ENCODE measurements at places on chromosomes 11 and 22. TPM values are rescaled to one million over a fixed set of nuclear protein-coding genes. Genes with fewer than 3 reads are reported as not detected.

DNA sequence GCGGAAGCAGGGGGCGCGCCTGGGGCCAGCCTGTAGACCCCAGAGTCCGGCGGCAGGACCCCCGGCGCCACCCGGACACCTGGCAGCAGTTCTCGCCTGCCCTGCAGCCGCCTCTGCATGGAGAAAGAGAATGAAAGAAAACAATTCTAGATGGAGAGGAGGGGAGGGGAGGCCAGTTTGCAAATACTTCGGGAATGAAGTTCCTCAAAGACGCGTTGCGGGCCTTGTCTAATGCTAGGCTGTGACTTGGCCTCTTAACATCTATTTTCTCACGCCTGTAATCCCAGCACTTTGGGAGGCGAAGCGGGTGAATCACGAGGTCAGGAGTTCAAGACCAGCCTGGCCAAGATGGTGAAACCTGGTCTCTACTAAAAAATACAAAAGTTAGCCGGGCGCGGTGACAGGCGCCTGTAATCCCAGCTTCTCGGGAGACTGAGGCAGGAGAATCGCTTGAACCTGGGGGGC is 2.1 kb upstream of the BARX2 start:
- DNase-seq: no peak
- no peak overlapping the region for H3K4me3 ChIP-seq
- peaks cover 6% of the 10 kb centered on the region for H3K36me3 ChIP-seq
- peaks cover 88% of the 10 kb centered on the region for H3K27me3 ChIP-seq
- peaks cover 21% of the 10 kb centered on the region for H3K4me1 ChIP-seq

DNA sequence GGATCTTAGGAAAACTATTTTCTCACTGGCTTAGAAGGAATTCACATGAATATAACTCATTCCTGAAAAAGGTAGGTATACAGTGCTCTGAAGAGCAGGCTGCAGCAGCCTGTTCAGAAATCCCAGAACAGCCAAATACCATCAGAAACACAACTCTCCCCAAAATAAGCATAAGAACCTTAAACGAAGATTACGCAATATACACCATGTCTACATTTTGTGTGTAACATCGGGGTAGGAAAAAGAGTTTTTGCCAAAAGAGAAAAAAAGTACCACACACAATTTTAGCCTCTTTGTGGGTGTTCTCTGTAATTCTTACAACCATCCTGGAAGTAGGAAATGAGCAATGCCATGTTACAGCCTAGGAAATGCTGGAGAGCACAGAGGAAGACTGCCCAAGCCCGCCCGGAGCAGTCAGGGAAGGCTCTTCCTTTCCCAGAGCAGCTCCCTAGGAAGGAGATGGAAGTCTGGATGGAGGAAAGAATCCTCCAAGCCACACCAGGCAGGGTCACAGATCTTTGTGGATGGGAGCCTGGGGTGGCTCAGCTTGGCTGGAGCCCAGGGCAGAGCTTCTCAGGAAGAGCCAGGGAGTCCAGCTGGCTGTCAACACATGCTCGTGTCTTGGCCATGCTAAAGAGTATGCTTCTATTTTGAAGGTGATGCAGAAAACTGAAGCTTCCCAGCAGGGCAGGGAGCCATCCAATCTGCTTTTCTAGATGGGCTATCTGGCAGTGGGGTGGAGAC is 49.7 kb upstream of the ARFGAP3 start:
- H3K4me3 ChIP-seq: no peak overlapping the region
- no peak overlapping the region for H3K27ac ChIP-seq
- H3K36me3 ChIP-seq: peaks cover 3% of the 10 kb centered on the region
- H3K27me3 ChIP-seq: no peaks in the 10 kb centered on the region

GRCh38 chr11:64269540-64270220 is 14.8 kb downstream of the BAD start:
- H3K36me3 ChIP-seq: peaks cover 4% of the 10 kb centered on the region
- no peaks in the 10 kb centered on the region for H3K27me3 ChIP-seq
- H3K4me3 ChIP-seq: peak overlapping the region; percentile 96
- DNase-seq: peak; percentile 94

The IL10RA gene
- total RNA-seq: 274 TPM

DNA sequence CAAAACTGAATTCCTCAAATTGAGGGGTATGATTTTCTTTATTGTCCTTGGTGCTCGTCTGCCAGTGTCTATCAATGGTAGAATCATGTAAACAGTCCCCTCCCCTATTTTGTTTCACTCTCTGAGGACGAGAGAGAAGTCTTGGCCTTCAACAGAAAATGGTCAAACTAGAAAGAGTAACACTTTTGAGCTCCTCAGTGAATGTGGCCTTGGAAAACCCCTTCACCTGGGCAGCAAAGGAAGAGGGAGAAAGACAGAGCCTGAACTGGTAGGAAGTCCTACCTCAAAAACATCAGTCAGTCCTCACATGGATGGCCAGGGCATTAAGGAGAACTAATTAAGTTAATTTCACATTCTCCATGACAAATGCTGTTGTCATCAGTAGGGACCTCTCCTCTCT is 86.1 kb upstream of the TOP3B start:
- no peak overlapping the region for H3K4me3 ChIP-seq
- H3K27ac ChIP-seq: no peak overlapping the region
- H3K4me1 ChIP-seq: peaks cover 6% of the 10 kb centered on the region
- H3K27me3 ChIP-seq: peaks cover 29% of the 10 kb centered on the region
- peaks cover 3% of the 10 kb centered on the region for H3K36me3 ChIP-seq

- peaks cover 3% of the 10 kb centered on the region for H3K36me3 ChIP-seq
- H3K27ac ChIP-seq: no peak overlapping the region
- no peak for DNase-seq
- H3K4me3 ChIP-seq: peak overlapping the region; percentile 90
- H3K4me1 ChIP-seq: peaks cover 20% of the 10 kb centered on the region
These were observed 624 bp upstream of the B4GALNT4 start for GRCh38 chr11:368414-369335.

The USP47 gene
- 82.3 TPM for total RNA-seq

DNA sequence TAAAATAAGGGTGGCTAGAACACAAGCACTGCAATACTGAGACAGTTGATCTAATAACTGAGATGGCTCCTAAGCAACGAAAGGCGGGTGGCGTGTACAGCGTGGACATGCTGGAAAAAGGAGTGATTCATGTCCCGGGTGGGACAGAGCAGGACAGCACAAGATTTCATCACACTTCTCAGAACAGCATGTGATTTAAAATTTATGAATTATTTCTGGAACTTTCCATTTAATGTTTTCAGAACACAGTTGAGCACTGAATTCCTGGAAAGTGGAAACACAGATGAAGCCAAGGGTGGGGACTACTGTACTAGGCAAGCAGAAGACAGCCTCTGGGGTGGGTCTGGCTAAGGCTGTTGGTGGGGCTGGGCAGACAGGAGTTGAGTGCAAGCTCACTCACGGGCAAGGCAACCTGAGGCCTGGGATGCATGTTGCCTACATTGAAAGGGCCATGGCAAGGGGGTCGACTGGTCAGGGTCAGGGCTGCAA is 165.6 kb upstream of the DDI1 start:
- no peak overlapping the region for H3K27ac ChIP-seq
- no peak for DNase-seq
- no peaks in the 10 kb centered on the region for H3K4me1 ChIP-seq
- no peak overlapping the region for H3K4me3 ChIP-seq
- no peaks in the 10 kb centered on the region for H3K27me3 ChIP-seq

DNA sequence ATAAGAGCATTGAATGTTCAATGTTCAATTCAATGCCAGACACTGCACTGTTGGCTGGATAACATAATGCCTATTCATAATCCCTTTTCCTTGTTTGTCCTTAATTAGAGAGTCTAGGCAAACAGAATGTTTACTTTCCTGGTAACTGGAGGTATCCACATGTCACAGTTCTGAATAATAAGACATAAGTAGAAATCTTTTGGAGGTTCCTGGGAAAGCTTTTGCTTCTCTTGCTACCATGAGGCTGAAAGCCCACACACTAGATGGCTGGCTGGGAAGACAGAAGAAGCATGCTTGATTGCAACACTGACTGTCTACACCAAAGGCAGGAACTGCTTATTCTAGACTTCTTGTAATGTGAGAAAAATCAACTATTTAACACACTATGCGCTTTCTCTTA is 79.5 kb downstream of the GAB2 start:
- DNase-seq: no peak
- H3K36me3 ChIP-seq: peaks cover 2% of the 10 kb centered on the region
- H3K4me3 ChIP-seq: no peak overlapping the region
- H3K27ac ChIP-seq: no peak overlapping the region
- no peaks in the 10 kb centered on the region for H3K27me3 ChIP-seq

GRCh38 chr11:59679347-59679746 is 10.5 kb upstream of the PATL1 start:
- peaks cover 2% of the 10 kb centered on the region for H3K36me3 ChIP-seq
- no peak for DNase-seq
- H3K4me3 ChIP-seq: no peak overlapping the region
- H3K27ac ChIP-seq: no peak overlapping the region
- no peaks in the 10 kb centered on the region for H3K4me1 ChIP-seq

GRCh38 chr11:42778193-42778592 is 533.6 kb upstream of the API5 start:
- no peak overlapping the region for H3K27ac ChIP-seq
- H3K4me3 ChIP-seq: no peak overlapping the region
- DNase-seq: no peak
- no peaks in the 10 kb centered on the region for H3K4me1 ChIP-seq
- H3K27me3 ChIP-seq: no peaks in the 10 kb centered on the region

DNA sequence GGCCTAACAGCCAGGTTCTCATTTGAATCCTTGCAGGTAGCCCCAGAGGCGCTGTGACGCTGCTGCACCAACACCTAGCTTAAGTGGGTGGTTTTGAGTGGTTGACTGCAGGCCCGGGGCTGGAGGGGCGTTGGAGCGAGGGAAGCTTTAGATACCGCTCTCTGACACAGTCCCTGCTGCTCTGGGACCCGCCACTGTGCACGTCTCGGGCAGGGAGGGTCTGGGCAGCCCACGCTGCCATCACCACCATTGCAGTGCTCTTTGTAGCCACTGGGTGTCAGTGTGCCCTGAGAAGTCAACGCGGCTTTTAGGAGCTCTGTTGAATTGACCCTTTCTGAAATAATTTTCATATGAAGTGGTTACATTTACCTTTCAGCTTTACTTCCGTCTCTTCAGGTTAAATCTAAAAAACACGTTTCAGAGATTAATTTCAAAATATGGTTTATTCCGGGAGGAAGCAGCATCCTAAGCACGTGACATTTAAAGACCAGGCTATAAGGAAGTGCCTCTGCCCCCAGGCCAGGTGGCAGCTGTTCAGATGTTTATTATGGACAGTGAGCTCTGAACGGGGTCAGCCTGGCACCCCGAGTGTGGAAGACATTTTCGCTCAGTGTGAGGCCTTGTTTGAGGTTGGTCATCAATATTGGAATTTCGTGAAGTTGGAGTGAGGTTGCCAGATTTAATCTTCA is 30.9 kb upstream of the PARVB start:
- peak; percentile 33 for DNase-seq
- peaks cover 4% of the 10 kb centered on the region for H3K36me3 ChIP-seq
- no peak overlapping the region for H3K4me3 ChIP-seq
- peak overlapping the region; percentile 66 for H3K27ac ChIP-seq

- H3K27ac ChIP-seq: no peak overlapping the region
- no peaks in the 10 kb centered on the region for H3K36me3 ChIP-seq
- DNase-seq: no peak
These were observed 219.9 kb downstream of the MN1 start for GRCh38 chr22:27581688-27582087.

GRCh38 chr11:119784421-119784820 is 55.4 kb upstream of the NECTIN1 start:
- H3K4me3 ChIP-seq: no peak overlapping the region
- no peak for DNase-seq
- H3K36me3 ChIP-seq: no peaks in the 10 kb centered on the region

- H3K4me3 ChIP-seq: no peak overlapping the region
- H3K27me3 ChIP-seq: peaks cover 35% of the 10 kb centered on the region
- no peaks in the 10 kb centered on the region for H3K4me1 ChIP-seq
- no peak for DNase-seq
- peaks cover 2% of the 10 kb centered on the region for H3K36me3 ChIP-seq
These were observed 88.1 kb upstream of the NARS2 start for GRCh38 chr11:78662811-78663210.

The ATF4 gene
- 333 TPM for total RNA-seq

DNA sequence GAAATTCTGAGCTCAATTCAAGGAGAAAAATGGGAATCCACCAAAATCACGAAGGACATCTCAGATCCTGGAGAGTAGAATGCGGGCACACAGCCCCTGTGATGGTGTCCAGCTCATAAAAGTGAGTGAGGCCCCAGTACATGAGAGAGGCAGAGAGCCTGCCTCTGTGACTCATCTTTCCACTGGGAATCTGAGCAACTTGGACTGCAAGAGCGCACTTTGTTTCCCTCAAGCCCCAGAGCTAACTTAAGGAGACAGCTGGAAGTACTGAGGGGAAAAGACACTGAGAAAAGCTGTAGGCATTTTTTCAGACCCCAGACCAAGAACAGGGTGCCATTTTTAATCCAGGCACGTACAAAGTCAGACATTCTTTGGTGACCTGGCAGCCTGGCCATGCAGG is 273.7 kb downstream of the C11orf87 start:
- no peaks in the 10 kb centered on the region for H3K27me3 ChIP-seq
- no peak overlapping the region for H3K27ac ChIP-seq
- DNase-seq: no peak
- no peaks in the 10 kb centered on the region for H3K36me3 ChIP-seq
- H3K4me3 ChIP-seq: no peak overlapping the region

DNA sequence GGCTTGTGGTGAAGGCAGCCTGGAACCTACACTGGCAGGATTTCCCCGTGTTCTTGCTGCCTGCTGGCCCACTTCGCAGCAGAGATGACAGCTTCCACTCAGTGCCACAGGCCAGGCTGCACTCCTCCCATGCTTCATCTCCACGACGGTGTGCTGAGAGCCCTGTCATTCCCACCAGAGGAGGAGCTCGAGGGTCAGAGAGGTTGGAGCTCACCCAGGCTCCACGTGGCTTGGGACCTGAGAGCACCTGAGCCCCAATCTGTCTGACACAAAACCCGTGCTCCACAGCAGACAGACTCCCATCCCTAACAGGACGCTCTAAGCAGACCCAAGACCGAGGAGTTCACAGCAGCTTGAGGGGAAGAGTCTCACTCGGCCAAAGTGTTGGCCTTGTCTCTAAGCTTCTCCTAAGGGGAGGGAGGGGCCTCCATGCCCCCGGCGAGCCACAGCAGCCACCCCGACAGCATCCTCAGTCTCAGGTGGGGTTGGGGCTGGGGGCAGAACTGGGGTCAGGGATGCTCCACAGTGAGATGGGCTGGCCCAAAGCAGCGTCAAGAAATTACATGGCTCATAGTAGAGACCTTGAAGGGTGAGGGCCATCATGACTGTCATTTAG is 10.7 kb downstream of the LRFN4 start:
- peaks cover 7% of the 10 kb centered on the region for H3K4me1 ChIP-seq
- no peak overlapping the region for H3K4me3 ChIP-seq
- no peak for DNase-seq
- no peaks in the 10 kb centered on the region for H3K36me3 ChIP-seq

The LRRC55 gene
- total RNA-seq: not detected

The SLC22A6 gene
- total RNA-seq: not detected

The TRPM5 gene
- 0.08 TPM for total RNA-seq

The MMP27 gene
- not detected for total RNA-seq

DNA sequence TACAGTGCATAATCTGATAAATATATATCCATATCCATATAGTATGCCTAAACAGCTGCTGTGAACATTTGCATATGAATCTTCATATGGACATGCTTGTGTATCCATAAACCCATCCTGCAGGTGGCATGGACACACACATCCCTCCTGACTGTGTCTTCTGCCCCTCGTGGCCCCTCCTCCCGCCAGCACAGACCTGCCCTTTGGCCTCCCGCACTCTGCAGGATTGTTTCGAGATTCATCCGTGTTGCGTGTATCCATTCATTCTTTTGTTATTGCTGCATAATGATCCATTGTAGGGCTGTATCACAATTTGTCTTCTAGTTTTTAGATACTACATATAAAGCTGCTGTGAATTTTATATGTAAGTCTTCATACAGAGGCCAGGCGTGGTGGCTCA is 24.0 kb downstream of the ZBED4 start:
- no peak for DNase-seq
- no peak overlapping the region for H3K4me3 ChIP-seq
- H3K27me3 ChIP-seq: no peaks in the 10 kb centered on the region
- H3K36me3 ChIP-seq: no peaks in the 10 kb centered on the region
- peaks cover 34% of the 10 kb centered on the region for H3K4me1 ChIP-seq

The TECTA gene
- total RNA-seq: 0.57 TPM

The OR8G1 gene
- total RNA-seq: not detected

All from T-helper 17 cell (primary cell).